ENCODE measurements at places on chromosomes 6 and 20.

DNA sequence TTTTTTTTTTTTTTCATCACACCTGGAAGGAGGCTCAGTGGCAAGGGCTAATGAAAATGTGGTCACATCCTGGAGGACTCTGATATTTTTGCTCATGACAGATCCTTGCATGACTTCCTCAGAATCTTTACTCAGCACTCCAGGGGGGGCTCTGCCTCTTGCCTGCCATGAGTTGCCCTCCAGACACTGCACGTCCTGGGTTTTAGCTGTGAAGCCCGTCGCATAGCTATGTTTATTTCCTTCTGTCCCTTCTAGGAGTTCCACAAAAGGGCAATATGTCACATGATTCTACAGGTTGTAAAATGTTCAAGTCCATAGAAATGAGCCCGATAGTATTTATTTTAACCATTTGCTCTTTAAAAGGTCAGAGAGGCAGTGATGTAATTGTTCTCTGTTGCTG is 18.2 kb downstream of the MAS1 start:
- no peaks in the 10 kb centered on the region for H3K4me1 ChIP-seq
- no peak overlapping the region for H3K27ac ChIP-seq
- DNase-seq: no peak
- no peaks in the 10 kb centered on the region for H3K36me3 ChIP-seq
- no peak overlapping the region for H3K4me3 ChIP-seq

DNA sequence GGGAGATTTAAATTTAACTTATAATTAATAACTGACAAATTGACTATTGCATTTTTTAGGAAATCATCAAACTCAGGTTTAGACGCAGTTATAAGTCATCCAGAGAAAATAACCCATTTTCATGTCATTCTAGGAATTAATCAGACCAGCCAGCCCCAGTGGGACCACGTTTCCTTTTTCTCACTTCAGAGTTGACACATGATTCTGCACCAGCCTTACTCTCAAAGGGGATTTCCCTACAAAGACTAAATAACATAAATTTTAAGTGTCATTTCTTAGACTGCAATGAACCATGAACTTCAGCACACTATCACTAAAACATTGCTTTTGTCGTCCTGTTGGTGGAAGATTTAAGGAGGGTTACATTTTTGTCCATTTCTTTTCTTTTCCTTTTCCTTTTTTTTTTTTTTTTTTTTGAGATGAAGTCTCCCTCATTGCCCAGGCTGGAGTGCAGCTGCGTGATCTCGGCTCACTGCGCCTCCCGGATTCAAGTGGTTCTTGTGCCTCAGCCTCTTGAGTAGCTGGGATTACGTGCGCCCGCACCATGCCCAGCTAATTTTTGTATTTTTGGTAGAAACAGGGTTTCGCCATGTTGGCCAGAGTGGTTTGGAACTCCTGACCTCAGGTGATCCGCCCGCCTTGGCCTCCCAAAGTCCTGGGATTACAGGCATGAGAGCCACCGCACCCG is 3.6 kb downstream of the IPCEF1 start:
- H3K27me3 ChIP-seq: no peaks in the 10 kb centered on the region
- H3K4me3 ChIP-seq: no peak overlapping the region
- H3K27ac ChIP-seq: peak overlapping the region; percentile 19

DNA sequence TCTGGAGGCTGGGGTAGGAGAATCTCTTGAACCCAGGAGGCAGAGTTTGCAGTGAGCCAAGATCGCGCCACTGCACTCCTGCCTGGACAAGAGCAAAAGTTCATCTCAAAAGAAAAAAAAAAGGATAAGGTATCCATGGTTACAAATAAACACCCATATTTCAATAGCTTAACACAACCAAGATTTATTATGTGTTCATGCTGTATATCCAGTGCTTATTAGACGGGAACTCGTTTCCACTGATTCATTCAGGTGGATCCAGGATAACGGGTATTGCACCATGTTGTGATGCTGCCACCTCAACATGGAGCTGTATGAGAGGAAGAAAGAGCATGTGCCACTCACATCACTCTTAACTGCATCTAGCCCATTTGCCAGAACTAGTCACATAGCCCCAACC is 69.1 kb upstream of the HIVEP1 start:
- no peak overlapping the region for H3K4me3 ChIP-seq
- no peak for DNase-seq
- no peaks in the 10 kb centered on the region for H3K36me3 ChIP-seq
- no peak overlapping the region for H3K27ac ChIP-seq

- H3K27ac ChIP-seq: no peak overlapping the region
- no peaks in the 10 kb centered on the region for H3K36me3 ChIP-seq
- no peaks in the 10 kb centered on the region for H3K4me1 ChIP-seq
Observed at GRCh38 chr6:87789198-87789899, 87.3 kb upstream of the AKIRIN2 start.

GRCh38 chr20:19231359-19232035 is 19.1 kb downstream of the SLC24A3 start:
- H3K4me1 ChIP-seq: no peaks in the 10 kb centered on the region
- no peaks in the 10 kb centered on the region for H3K36me3 ChIP-seq
- H3K27me3 ChIP-seq: no peaks in the 10 kb centered on the region
- no peak for DNase-seq
- no peak overlapping the region for H3K27ac ChIP-seq
- H3K4me3 ChIP-seq: no peak overlapping the region

- no peaks in the 10 kb centered on the region for H3K27me3 ChIP-seq
- DNase-seq: no peak
- H3K4me3 ChIP-seq: peak overlapping the region; percentile 6
- H3K36me3 ChIP-seq: no peaks in the 10 kb centered on the region
- peak overlapping the region; percentile 76 for H3K27ac ChIP-seq
Observed at GRCh38 chr6:161890832-161891297, 617.0 kb upstream of the AGPAT4 start.

Data from tibial nerve (tissue), 4 donors.